Stimulated activated CD8-positive, alpha-beta memory T cell treated with anti-CD3 and anti-CD28 coated beads, Interleukin-7, amount 100 ng/mL, for 1 hour (primary cell): ENCODE measurements at places on chromosomes 5 and 9.

DNA sequence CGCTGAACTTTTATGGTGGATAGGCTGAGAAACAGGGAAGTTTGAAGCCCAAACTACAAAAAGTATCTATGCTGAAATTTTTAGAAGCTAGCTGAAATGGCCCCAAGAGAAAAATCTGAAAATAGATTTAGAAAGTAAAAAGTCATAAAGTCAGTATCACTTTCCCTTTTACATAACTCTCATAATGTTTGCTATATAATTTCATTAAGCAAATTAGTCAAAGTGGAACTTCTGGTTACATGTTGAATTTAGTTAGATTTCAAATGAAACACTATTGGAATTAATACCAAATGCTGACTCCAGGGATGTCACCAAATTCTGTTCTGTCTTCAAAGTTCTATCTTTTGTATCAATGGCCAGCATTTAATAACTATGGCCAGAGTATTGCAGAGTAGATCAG is 126.9 kb downstream of the TTC39B start:
- no peak for DNase-seq

DNA sequence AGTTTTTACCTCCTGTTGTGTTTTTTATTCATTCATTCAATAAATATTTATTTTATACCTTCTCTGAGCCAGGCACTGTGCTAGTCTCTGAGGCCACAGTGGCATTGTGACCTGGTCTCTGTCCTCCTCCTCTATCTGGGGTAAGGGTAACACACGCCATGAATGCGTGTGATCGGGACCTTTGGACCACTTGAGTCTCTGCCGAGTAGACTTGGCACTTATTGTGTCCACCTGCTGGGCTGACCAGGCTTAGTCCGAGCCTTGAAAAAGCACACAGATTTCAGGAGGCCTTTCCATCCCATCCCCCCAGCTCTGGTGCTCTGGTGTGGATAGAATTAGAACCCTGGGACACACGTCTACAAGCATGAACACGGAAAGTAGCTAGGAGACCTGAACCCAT is 58.7 kb downstream of the ERGIC1 start:
- DNase-seq = no peak

DNA sequence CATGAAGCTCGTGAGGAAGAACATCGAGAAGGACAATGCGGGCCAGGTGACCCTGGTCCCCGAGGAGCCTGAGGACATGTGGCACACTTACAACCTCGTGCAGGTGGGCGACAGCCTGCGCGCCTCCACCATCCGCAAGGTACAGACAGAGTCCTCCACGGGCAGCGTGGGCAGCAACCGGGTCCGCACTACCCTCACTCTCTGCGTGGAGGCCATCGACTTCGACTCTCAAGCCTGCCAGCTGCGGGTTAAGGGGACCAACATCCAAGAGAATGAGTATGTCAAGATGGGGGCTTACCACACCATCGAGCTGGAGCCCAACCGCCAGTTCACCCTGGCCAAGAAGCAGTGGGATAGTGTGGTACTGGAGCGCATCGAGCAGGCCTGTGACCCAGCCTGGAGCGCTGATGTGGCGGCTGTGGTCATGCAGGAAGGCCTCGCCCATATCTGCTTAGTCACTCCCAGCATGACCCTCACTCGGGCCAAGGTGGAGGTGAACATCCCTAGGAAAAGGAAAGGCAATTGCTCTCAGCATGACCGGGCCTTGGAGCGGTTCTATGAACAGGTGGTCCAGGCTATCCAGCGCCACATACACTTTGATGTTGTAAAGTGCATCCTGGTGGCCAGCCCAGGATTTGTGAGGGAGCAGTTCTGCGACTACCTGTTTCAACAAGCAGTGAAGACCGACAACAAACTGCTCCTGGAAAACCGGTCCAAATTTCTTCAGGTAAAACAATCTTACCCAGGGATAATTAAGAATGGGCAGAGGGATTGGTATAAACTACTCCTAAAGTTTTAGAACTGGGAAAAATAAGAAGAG is 12.9 kb downstream of the ITGA1 start:
- DNase-seq = peak; percentile 7

- no peak for DNase-seq
These were observed 81.5 kb downstream of the LMX1B start for GRCh38 chr9:126695186-126695585.

DNA sequence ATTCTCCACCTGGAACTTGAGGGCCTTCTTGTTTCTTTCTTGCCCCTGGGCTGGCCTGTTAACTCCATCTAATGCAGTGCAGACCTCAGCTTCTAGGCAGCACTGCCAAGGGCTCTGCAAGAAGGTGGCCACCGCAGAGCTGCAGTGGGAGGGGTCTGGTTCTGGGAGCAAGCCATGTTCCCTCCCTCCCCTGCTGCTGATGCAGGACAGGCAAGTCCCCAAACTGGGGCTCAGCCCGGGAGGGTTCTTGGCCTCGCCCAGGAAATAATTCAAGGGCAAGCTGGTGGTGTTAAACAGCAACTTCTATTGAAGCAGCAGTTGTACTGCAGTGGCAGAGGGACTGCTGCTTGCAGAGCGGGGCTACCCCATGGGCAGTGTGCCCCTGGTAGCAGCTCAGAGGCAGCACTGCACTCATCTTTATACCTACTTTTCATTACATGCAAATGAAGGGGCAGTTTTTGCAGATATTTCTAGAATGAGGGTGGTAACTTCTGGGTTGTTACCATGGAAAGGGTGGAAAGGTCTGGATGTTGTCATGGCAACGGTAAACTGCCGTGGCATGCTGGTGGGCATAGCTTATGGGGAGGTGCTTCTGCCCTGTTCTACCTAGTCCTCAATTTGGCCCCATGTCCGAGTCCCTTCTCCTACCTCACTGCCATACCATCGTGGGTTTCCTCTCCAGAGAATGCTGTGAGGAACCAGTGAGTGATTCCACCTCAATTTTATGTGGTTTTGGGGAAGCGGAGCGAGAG is 82.1 kb downstream of the WDR41 start:
- DNase-seq = no peak

- no peak for DNase-seq
These were observed 83.3 kb upstream of the CXCL14 start for GRCh38 chr5:135662061-135662481.

DNA sequence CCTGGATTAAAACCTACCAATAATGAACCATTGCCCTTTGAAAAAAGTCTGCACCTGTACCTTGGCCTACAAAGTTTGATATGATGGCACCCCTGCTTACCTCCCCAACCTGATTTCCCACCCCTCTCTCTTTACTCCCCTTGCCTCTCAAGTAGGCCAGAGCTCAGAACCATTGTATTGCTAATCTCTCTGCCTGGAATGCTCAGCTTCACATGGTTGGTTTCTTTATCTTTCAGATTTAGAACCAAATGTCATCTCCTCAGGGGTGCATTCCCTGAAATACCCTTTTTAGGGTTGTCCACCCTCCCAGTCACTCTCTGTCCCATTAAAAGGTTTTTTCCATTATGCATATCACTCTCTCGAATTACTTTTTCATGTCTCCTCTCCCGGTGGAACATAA is 116.6 kb upstream of the VCAN start:
- no peak for DNase-seq

DNA sequence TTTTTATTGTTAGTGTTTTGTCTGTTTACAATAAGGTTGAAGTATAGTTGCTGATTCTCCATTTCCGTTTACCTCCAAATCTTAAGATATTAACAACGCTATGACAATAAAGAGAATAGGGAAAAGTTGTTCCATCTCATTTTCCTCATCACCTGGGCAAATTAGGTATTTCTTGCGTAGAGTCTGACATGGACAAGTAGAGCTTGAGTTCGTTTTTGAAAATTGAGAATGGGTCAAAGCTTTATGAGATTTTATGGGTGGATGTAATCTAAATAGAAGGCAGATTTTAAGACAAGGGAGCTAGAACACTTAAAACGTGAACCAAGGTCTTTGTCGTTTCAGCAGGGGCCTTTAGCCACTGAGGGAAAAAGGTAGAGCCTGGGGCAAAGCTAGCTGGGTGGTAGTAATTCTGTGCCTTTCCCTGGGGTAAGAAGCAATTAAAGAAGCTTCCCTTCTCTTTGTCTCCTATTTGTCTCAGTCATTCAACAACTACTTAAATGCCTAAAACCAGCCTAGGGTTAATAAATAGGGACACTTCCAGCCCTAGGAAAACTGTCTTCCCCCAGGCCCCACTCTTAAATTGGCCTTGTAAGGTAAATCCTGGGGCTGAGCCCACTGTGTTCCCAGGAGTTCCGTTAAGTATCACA is 551 bp upstream of the CAAP1 start:
- DNase-seq = no peak

DNA sequence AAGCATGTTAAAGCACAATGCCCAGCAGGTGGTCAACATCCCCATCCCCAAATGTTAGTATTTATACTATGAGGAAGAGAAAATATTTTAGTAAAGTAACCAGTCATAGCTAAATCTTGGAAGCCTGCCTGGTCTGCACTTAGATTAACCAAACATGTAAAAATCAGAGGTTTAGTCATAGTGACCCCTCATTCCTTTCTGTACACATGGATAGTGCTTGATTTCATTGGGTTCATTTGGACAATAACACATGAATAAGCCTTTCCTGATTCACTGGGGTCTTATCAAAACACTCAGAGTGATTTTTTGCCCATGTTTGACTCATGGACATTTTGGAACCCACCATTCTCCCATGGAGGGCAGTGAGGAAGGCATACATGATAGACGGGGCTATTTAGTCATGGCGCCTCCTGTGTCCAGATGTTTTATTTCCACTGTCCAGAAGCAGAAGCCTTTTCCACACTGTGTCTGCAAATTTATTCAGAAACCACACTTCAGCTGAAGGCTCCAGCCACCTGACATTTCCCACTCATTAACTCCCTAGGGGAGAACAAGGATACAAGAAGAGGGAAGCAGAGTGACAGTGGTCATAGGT is 32.5 kb downstream of the OR1J1 start:
- DNase-seq = no peak

- DNase-seq = no peak
These were observed 95.8 kb downstream of the CNTLN start for GRCh38 chr9:17230646-17231045.

DNA sequence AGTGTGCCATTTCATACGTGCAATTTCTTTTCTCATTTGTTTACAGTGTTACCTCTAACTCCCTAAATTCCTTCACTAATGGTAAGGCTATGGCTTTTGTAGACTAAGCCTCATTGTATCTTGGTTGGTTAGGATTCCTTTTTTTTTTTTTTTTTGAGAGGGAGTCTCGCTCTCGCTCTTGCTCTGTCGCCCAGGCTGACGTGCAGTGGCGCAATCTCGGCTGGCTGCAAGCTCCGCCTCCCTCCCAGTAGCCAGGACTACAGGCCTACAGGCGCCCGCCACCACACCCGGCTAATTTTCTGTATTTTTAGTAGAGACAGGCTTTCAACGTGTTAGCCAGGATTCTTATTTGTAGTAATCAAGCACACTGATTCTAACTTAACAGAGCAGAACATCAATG is 57.7 kb downstream of the SPEF2 start:
- no peak for DNase-seq

- no peak for DNase-seq
These were observed 49.3 kb downstream of the ALG2 start for GRCh38 chr9:99172124-99173091.

DNA sequence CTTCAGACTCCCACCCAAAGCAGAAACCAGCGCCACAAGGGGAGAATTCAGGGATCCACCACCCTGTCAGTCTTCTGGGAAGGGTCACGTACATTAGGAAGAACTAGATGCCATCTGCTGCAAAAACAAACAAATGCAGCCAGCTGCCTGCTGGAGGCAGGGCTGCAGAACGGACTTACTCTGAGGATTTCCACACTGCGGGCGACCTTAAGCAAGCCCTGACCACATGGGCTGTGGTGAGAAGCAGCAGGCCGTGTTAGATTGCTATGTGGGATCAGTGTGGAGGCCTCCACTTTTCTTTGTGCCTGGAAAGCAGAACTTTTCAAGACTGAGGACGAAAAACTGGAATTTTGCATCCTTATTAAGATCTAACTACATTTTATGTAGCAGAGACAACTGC is 13.4 kb upstream of the LTC4S start:
- no peak for DNase-seq

GRCh38 chr5:125657936-125658335 is 765.3 kb upstream of the GRAMD2B start:
- no peak for DNase-seq

- DNase-seq = no peak
These were observed 75.6 kb downstream of the CRB2 start for GRCh38 chr9:123431581-123431980.

- DNase-seq = no peak
These were observed 41.5 kb downstream of the SH3PXD2B start for GRCh38 chr5:172412724-172413286.

- DNase-seq = no peak
These were observed 45.5 kb downstream of the EXOSC2 start for GRCh38 chr9:130739081-130739480.

DNA sequence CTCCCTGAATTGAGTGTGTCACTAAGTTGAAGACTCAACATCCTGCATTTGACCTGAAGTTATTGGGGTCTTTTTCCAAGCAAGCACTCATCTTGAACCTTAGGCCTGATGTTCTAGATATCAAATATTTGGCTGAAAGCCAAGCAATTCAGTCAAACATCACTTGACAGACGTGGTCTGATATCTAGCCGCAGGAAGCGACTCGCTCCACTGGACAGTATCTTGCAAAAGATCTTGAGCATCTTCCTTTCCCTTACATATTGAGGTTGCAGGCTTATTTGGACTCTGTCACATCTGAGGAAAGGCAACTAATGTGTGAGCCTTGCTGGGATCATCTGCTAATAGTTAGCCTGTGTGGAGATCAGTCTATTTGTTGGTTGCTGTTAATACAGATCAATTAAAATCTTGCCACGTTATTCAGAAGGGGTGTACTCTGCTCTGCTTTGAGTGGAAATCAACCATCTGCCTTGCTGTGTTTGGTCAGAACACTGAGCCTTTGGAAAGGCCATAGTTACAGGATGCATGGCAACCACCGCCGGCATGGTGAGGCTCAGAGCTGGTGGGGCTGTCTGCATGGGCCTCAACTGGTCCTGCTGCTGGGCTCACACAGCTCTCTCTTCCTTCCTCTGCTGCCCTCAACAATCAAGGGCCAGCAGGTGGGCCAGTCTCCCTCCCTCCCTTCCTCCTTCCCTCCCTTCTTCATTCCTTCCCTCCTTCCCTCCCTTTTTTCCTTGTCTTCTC is 166.9 kb upstream of the KLF9 start:
- no peak for DNase-seq

GRCh38 chr9:1698991-1699390 is 316.2 kb upstream of the SMARCA2 start:
- no peak for DNase-seq

- DNase-seq = no peak
These were observed 34.0 kb downstream of the PPARGC1B start for GRCh38 chr5:149764086-149764485.

GRCh38 chr9:121721770-121722169 is 70.3 kb downstream of the DAB2IP start:
- DNase-seq = no peak
